Fibroblast of the conjunctiva (primary cell): ENCODE measurements at places on chromosomes 11 and 22.

DNA sequence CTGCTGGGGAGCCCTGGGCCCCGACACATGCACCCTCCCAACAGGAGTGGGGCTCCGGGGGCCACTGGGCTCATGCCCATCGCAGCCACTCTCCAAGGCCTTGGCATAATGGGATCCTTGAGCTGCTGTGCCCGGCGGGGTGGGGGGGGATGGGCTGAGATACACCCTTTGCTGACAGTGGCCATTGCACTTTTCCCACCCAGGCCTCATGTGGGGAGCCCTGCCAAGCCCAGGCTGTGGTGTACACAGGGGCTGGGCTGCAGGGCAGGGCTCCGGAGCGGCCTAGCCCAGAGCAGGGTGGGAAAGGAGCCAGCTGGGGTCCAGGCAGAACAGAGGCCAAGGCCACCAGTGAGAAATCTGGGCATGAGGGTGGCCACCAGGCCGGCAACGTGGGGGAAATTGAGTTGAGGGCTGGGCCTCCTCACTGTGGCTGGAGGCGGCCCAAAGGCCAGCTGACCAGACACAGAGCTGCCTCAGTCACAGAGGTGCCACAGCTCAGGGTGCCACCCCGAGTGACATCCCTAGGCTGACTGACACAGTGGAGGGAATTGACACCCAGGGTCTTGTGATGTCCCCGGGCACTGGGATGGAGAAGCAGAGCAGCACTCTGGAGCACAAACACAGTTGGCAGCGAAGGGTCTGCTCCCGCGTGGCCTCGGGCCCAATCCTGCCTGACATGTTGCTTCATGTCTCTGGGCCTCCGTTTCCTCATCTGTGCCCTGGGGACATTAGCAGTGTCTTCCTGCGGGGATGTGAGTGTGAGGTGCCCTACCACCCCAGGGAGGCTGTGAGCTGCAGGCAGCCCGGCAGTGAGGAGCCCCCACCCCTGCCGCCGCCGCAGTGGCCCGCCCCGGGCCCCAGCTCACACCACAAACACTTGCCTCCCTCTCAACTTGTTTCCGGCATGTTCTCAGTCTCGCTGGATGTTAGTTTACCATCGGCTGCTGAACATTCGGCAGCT, 30.4 kb downstream of the RTN4R start:
- no peak for DNase-seq

- no peak for DNase-seq
Observed at GRCh38 chr22:49853981-49854831, 562 bp downstream of the ZBED4 start.

DNA sequence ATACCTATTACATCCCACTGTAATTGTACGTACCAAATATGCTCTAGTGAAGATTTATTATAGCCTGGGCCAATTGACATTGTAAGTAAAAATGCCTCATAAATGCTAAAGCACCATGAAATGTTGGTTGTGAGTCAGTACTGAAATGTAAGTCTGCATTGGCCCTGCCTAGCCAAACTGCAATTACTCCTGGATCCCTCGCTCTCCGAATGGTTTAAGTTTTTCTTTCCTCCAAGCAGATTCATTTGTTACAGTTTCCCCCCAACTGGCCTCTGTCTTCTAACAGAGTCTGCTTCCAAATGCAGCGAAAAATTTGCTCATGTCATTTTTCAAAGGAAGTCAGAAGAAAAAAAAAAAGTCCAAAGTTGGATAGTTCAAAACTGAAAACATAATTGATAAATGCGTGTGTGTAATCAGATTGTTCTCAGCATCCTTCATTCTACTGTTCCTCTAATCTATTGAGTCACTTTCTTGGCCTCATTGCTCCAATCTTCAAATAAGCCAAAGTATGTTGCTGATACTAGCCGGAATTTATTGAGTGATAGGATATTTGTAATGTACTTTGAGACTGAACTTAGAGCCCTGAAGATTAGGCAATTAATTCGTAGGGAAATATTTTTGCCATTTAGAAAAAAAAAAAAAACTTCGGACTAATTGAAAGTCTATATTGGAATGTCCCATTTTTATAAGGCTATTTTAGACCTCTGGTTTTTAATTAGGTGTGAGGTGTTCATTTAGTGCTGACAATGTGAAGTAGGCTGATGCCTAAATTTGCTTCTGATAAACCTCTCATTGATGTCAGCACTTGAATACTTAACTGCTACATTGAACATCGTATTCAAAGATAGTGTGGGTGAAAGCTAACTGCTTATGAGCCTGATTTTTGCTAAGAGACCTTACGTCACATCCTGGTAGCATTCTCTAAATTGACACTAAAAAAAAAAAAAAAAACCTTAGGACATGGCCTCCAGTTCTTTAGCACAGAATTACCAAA, 93.4 kb downstream of the WT1 start:
- DNase-seq, result no peak

DNA sequence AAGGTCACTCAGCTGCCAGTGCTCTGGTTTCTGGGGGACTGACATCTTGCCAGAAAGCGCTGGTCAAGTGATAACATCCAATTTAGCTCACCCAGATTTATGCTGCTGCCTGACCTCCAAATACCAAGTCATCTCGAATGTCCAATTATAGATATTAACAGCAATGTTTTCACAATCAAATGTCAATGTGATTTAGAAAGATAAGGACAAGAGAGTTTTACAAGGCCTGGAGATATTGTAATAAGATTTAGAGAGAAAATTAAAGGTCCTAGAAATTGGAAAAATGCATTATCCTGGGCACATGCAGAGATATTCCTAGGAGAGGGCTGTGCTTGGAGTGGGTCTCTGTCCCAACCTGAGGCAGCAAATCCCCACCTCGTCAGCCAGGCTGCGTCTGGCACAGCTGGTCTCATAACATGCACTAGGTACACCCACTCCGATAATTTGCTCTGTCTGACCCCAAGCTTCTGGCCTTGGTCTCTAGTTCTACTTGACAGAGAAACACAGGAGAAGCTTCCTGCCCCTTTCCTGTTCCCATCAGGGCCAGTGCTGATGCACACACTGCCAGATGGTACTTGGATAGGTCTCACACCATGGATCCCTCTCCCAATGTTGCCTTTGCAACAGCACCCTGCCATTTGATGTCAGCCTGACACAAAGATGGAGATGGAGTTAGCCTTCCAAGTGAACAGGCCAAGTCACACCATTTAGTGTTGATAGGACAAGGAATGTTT, 28.6 kb downstream of the USH1C start:
- no peak for DNase-seq

- DNase-seq, result no peak
Observed at GRCh38 chr11:1557051-1557884, 14.8 kb downstream of the DUSP8 start.

- DNase-seq, result no peak
Observed at GRCh38 chr22:28742562-28742962, 723 bp downstream of the HSCB start.

DNA sequence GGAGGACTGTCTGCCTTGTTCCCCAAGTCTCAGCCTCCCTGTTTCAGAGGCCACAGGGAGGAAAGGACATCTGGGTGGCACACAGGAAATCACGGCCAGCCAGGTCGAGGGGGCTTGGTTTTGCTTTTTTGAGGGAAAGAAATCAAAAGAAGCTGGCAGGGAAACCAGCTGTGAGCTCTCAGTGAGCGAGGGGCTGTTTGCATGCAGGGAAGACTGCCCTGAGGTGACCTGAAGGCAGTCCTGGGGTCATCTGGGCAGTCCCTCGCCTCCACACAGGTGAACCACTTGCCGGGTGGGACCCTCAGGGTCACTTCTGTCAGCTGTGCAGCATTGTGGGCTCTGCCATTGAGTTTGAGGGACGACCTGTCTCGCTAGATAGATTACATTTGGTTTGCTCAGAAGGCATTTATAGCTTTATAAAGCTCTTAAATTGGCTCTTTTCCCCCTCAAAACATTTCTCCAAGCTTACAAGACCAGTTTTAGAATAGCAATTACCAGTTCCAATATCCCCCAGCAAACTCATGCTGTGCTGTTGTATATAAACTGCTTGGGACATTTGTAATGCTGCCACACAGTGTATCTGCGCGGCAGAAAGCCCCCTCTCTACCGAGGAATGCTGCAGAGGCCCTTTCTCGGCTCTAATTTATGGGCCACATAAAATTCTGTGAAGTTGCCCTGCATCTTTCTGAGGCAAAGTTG, 28.3 kb downstream of the PKNOX2 start:
- no peak for DNase-seq

- no peak for DNase-seq
Observed at GRCh38 chr22:49365910-49366309, 461.8 kb downstream of the BRD1 start.

DNA sequence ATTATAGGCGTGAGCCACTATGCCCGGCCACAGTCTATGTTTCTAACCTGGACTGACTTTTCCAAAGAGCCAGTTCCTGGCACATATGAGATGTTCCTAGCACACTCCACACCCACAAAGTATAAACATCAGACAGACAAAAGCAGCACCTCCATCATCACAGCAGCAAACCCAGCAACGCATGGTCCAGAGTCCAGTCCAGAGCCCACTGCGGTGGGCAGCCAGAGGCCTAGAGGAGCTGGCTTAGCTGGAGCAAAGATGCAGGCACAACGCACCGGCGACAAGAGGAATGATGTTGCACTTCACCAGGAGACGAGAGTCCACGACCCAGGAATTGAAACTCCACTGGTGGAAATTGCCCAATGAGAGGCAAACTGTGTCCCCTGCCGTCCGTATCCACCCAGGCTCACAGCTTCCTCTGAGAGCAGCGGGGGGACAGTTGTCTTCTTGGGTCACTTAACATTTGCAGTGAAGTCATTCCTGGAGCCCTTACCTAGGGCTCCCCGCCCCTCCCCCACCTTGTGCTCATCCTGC, 36.6 kb downstream of the RPS6KA4 start:
- DNase-seq, result no peak

DNA sequence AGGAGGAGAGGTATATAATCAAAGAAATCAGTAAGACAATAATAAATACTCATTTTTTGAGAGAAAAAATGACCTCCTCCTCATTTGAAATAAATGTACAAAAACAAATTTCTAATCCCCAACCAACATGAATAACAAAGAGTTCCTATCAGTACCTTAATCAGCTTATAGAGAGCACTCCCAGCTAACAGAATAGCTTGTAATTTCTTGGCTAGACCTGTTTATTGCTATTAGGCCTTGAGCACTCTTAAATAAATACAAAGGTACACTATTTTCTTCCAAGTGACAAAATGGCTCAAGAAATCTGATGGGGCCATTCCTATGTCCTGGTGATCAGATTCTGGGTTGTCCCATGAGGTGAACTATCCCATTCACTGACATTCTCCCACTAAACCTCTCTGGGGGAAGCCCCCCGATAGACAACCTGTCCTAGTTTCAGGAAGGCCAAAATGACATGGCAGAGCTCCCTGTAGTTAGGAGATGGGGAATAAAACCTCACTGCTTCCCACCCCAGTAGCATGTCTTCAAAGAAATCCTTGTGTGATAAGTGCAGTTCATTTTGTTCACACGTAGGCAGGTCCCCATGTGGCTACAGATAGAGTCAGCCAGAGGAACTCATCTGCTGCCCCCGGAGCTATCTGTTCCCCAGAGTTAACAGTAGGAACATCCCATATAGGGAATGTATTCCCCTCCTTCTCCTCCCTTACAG, 385.7 kb downstream of the SOX6 start:
- DNase-seq, result no peak
